Activated CD8-positive, alpha-beta memory T cell treated with anti-CD3 and anti-CD28 coated beads for 48 hours (primary cell): ENCODE measurements at places on chromosomes 12 and 14.

DNA sequence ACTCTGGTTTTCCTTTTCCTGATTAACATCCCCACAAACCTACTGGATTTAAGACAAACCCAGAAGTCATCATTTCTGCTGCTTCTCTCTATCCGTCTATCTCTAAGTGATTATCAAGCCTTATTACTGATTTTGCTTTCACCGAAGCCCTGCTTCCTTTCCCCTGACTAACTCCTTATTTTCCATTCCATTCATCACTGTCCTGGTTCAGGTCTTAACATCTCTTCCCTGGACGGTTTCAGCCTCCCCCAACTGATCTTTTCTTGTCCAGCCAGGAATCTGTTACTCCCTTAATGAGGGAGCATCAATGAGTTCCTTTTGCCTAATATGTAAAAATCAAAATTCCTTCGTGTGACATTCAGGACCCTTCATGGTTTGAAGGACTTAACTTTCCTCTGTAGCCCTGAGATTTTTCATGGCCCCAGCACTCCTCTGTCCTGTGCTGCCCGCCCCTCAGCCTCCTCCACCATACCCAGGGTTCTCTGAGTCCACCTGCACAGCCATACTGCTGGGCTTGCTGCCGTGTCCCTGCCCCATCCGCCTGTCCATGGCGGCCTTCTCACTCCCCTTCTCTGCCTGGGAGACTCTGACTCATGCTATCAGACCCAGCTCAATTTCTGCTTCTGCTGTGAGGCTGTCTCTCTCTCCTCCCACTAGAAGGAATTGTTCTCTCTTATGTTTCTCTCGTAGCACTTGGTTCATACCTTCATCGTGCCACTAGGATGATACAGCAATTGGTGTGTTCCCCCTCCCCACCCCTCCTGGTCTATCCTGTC, 167.8 kb upstream of the HIF1A start:
- DNase-seq, result no peak

GRCh38 chr12:65084579-65084978, 36.5 kb downstream of the WIF1 start:
- DNase-seq, result no peak

GRCh38 chr14:105479431-105480158, 5.0 kb downstream of the CRIP2 start:
- DNase-seq, result no peak

DNA sequence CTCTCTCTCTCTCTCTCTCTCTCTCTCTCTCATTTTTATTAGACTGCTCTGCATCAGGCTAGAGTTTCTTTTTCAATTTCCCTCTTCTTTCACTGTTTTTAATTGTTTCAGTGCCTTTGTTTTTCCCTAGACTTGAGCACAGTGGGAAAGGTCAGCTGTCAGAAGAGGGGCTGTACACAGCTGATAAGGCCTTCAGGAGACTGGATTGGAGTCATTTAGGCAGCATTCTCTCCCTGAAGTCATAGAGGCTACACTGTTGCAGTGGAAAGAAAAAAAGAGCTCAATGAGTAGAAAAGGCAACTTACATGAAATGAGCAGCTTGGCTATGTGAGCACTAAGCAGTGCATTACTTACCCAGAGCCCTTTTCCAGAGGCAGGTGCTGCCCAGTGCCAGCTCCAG, 456.9 kb downstream of the NRXN3 start:
- no peak for DNase-seq

- no peak for DNase-seq
Observed at GRCh38 chr12:108568338-108569154, 6.2 kb downstream of the ISCU start.

- DNase-seq, result no peak
Observed at GRCh38 chr14:29444805-29445204, 482.8 kb downstream of the PRKD1 start.

- DNase-seq, result no peak
Observed at GRCh38 chr14:42523666-42524065, 917.0 kb downstream of the LRFN5 start.

- DNase-seq, result no peak
Observed at GRCh38 chr14:82239223-82239622, 705.6 kb upstream of the SEL1L start.

- no peak for DNase-seq
Observed at GRCh38 chr12:3545121-3545796, 54.3 kb downstream of the PRMT8 start.

GRCh38 chr12:32451816-32452215, 52.5 kb downstream of the FGD4 start:
- no peak for DNase-seq

- DNase-seq, result no peak
Observed at GRCh38 chr12:77894556-77894955, 63.9 kb downstream of the NAV3 start.

DNA sequence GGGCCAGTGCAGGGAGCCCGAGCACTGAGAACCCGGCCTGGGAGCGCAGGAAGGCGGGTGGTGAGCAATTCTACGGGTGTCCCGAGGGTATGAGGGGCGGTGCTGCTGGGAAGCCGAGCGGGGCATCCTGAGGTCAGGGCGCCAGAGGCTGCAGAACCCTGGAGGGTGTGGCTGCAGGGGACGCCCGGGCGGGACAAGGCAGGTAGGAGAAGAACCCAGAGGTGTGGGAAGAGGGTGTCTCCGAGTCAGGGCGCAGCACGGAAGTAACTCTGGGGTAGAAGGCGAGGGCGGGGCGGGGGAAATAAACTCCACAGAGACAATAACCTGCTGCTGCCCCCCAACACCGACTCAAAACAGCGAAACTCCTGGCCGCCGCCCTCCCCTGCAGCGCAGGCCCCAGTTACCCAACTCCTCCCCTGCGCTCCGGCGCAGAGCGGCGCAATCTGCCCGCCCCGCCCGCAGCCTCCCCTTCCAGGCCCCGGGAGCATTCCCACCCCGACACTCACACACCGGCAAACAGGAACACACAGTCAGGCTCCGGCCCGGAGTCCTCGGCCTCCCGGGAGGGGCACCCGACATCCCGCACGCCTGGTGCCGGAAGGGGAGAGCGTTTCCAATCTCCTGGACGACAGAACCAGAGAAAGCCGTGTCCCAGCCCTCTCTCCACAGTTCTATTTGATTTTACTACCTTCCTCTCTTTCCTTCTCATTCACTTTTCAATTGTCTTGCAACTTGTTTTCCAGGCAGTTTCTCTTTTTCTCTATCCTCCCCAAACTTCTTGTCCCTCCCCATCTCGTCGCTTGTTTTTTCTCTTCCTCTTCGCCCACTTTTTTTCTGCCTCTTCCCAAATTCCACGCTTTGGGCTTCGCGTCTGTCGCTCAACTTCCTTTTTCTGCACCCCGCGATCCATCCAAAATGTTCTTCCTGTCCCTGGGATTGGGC, 2.4 kb downstream of the HRK start:
- no peak for DNase-seq

GRCh38 chr12:92769124-92769901, 66.5 kb downstream of the PLEKHG7 start:
- DNase-seq, result no peak

DNA sequence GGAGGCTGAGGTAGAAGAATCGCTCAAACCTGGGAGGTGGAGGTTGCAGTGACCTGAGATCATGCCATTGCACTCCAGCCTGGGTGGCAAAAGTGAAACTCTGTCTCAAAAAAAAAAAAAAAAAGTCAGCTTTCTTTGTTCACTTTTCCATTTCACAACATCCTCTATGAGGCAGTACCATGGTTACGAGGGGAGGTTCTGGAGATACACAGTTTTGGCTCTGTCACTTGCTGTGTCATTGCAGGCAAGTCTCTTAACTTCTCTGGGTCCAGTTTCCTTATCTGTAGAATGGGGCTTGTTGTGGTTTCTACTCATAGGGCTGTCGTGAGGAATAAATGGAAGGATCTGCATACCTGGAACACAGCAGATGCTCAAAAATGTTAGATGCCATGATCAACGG, 75.6 kb upstream of the SLC24A4 start:
- DNase-seq, result no peak

GRCh38 chr12:104747955-104748354, 210.1 kb downstream of the SLC41A2 start:
- DNase-seq, result no peak

DNA sequence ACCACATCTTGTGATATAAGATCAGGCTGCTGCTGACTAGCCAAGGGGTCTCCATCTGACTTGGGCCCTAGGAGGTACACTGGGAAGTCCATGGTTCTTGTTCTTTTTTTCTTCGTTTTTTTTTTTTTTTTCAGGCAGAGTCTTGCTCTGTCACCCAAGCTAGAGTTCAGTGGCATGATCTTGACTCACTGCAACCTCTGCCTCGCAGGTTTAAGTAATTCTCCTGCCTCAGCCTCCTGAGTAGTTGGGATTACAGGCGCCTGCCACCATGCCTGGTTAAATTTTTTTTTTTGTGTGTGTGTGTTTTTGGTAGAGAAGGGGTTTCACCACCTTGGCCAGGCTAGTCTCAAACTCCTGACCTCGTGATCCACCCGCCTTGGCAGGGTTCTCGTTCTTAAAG, 178.2 kb downstream of the RMST start:
- DNase-seq, result no peak

DNA sequence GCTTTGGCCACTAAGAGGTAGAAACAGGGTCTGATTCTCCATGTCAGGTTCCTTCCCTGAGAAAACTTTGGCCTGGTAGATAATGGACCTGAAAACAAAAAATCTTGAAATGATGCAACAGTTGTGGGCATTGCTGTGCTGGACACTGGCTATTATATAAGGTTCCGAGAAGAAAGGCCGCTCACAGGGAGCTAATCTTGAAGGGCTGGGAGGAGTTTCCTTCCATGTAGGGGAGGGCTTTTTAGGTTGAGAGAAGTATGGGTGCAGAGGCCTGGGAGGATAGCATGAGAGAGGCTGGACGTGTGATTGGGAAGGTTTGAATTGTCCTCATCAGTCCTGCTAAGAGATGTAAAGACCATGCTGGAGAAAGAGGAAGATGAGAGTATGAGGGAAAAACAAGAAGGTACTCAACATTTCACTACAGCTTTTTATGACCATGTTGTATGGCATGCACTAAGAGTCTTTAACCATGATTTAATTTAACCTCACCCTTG, 11.6 kb downstream of the LRRK2 start:
- DNase-seq, result no peak

GRCh38 chr12:1844661-1845409, 24.5 kb downstream of the LRTM2 start:
- DNase-seq, result no peak

DNA sequence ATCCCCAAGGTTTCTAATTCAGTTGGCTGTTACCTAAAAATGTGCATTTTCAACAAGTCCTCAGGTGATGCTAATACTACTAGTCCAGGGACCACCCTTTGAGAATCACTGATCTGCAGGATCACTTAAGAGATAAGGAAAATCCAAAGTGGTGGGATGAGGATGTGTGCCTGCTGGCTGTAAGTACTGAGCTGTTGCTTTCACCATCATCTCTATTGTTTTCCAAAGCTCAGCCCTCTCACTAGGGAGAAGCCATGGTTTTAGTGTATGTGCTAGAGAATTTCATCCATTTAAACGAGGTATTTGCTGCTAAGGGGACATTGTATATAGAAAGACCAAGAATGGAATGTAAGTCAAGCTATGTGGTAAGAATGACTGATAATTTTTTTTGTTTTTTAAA, 202.3 kb downstream of the KIF21A start:
- no peak for DNase-seq

DNA sequence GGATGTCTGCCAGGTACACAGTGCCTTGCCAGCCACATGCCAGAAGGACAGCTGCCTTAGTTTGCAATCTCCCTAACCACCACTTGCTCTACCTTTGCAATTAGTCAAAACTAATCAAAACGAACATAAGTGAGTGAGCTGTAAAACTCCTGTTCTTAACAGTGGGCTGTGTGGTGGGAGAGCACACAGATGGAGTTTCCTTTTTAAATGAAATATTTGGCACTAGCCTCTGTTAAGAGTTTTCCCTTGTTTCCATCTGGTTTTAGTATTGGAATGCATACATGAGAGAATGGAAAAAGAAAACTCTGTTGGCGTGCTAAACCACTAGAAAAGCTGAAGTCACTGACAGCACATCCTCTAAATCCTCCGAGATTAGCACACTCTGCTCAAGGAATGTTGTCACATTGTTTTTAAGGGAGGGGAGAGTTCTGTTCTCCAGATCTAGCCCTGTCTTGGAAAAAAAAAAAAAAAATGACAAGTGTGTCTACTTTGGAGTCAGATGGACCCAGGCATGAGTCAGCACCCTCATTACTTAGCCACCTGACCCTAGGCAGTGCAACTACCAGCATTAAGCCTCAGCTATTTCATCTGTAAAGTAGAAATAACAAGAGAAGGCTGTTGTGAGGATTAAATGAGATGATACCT, 83.9 kb downstream of the STXBP6 start:
- no peak for DNase-seq

DNA sequence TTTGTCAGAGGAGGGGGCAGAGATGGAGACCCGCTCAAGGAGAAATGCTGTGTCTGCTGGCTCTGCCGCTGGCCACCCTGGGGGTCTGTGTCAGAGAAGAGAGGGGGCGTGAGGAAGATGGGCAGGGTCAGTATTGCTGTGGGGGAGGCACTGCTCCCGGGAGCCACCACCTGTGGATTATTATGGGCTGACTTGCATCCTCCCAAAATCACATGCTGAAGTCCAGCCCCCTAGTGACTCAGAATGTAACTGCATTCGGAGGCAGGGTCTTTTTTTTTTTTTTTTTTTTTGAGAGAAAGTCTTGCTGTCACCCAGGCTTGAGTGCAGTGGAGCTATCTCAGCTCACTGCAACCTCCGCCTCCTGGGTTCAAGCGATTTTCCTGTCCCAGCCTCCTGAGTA, 12.3 kb downstream of the ABCD4 start:
- DNase-seq, result no peak

- DNase-seq, result no peak
Observed at GRCh38 chr14:53924753-53925152, 31.9 kb downstream of the BMP4 start.

DNA sequence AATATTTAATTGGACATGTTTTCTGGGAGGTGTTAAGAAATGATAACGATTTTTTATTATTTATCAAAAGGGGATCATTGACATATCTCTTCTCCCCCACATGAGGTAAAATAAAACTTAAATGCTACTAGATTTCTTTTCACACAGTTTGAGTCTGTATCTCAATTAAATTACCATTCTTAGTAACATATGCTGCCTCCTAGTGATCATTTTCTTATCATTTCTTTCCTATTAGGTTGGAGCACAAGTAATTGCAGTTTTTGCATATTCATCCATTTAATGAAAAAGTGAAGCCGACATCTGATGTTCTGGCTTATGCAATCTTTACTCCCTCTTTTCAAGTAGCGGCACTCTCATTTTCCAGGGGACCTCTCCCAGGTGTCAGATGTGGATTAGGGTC, 24.9 kb downstream of the PUS7L start:
- DNase-seq, result no peak

DNA sequence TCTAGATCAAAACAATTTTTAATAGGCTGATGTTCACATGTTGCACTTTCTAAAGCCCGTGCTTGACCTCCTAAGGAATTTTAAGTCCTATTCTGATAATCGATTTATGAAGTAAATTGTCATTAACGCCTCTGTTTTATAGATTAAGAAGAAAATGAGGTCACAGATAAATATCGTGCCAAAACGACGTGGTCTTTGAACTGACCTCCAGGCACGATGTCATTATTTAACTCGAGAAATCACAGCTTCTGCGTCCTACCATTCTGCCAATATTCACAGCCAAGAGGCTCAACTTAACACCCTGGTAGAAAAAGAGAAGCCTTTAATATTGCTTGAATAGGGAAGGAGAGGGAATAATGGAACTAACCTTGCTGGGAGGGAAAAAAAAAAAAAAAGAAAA, 888 bp upstream of the EEA1 start:
- DNase-seq, result no peak
